ENCODE measurements at places on chromosomes 5 and 9. TPM values are rescaled to one million over a fixed set of nuclear protein-coding genes. Genes with fewer than 3 reads are reported as not detected.

Gene PIGO
- total RNA-seq: 8.6 TPM

Gene PDE6A
- total RNA-seq: 0.05 TPM

- no peak for DNase-seq
Observed at GRCh38 chr5:149388498-149389190, 9.6 kb upstream of the IL17B start.

- no peak for DNase-seq
Observed at GRCh38 chr9:107615321-107615720, 125.8 kb upstream of the KLF4 start.

- no peak for DNase-seq
Observed at GRCh38 chr9:76583256-76583655, 124.3 kb downstream of the GCNT1 start.

All from urinary bladder (tissue), 4 donors.